ENCODE measurements at places on chromosomes 5 and 9.

- no peak for DNase-seq
Measured at GRCh38 chr5:14756478-14756877, 92.0 kb downstream of the OTULIN start.

DNA sequence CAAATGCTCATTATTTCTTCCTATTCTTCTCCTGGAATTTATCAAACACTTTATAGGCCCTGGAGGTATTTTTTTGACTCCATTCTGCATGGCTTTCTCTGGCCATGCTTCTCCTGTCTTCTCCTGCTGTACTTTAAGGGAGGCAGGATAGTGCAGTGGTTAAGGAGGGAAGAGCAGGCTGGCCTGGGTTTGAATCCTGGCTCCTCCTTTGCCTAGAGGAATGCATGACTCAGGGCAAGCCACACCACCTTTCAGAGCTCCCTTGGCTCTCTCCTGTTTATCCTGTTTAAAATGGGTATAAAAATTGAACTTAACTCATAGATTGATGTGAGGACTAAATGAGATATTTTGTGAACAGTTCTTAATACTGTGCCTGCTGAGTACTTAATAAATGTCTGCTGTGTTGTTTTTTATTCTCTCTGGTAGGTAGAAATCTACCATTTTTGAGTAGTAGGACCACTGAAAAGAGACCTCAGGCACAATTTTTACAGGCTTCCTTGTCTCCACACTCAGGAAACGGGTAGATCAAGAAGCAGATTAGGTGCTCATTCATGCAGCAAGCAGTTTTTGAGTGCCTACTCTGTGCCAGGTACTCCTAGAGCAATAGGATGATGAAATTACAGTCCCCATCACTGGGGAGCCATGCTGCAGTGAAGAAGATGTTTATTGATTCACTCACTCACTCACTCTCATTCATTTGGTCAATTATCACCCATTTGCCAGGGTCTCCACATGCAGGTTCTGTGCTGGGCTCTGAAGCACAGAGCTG is 32.7 kb upstream of the ARAP3 start:
- no peak for DNase-seq

DNA sequence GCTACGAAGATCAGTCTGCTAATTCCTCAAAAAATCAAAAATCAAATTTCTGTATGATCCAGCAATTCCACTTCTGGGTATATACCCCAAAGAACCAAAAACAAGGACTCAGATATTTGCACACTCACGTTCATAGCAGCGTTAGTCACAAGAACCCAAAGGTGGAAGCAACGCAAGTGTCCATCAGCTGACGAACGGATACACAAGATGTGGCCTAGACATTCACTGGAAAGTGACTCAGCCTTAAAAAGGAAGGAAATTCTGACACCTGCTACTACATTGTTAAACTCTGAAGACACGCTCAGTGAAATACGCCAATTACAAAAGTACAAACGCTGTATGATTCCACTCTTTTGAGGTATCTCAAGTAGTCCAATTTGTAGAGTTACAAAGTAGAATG is 93.3 kb downstream of the OTULIN start:
- no peak for DNase-seq

- DNase-seq = no peak
Measured at GRCh38 chr9:2015581-2016407, 647 bp downstream of the SMARCA2 start.

- no peak for DNase-seq
Measured at GRCh38 chr5:135710045-135710675, 124.3 kb upstream of the SLC25A48 start.

DNA sequence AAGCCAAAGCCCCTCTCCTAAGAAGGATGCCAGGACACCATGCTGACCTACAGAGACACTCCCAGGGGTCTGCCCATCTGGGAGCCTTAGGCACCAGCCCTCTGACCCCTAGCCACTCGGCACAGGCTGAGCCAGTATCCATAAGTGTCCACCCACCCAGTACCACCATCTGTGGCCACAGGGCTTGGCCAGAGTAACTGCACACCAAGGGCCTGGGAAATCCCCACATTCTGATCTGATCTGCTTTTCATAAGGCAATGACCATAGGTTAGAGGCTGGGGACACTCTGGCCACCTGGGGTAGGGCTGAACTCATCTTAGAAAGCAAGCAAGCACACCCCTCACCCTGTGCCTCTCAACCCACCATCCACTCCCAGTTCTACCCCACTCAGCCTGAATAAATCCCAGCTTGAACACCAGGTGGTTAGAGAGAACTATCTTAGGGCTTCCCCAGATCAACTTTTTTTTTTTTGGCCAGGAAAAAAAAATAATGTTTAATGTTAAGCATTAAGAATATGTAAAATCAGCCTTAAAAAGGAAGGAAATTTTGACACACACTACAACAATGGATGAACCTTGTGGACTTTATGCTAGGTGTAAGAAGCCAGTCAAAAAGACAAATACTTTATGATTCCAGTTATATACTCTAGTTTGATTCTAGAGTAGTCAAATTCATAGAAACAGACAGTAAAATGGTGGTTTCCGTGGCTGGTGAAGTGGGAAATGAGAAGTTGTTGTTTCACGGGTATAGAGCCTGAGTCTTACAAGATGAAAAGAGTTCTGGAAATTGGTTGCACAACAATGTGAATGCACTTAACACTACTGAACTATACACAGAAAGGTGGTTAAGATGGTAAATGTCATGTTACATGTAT is 6.2 kb downstream of the GNPDA1 start:
- DNase-seq = no peak

DNA sequence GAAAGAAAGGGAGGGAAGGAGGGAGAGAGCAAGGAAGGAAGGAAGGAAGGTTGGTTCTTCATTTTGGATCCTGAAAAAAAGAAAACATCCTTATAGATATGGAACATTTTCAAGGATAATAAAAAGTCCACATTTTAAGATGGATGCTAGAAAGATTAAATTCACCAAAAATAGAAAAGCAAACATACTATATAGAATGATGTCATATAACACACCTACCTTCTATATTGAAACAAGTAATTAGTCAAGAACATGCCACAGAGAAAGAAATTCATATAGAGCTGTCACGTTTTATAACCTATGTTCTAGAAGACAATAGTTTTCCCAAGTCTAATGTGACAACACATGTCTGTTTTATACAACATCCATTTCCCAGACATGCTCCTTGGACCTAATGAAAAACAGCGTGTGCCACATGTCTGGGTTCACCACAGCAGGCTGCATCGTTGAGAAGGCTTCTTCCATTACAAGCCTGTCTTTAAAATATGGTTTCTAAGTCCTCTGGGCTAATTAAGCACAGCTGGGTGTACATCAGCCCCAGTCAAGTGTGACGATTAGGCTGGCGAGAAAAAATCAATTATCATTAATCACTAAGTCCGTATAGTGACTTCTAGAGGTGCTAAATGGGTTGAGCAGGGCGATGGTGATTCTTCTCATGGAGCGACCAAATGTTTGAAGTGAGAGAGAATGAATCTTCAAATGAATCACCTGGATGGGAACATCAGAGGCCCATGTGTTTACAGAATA is 301.8 kb downstream of the TLE1 start:
- DNase-seq = no peak

DNA sequence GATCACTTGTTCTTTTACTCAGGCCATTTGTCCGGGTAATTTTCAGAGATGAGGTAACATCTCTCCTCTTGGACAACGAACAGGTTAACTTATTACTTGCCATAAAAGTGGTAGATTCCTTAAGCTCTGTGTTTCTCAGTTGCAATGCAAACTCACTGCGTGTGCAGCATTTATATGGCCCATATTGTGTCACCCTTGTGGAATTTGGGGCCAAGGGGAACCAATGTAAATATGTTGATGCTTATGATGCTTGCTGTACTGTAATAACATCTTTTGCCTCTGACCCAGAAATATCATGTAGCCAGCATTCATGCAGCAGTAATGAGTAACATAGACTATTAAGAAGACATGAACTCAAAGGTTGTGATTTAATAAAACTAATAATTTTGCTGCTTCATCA is 175.8 kb downstream of the ADAMTS6 start:
- DNase-seq = no peak

DNA sequence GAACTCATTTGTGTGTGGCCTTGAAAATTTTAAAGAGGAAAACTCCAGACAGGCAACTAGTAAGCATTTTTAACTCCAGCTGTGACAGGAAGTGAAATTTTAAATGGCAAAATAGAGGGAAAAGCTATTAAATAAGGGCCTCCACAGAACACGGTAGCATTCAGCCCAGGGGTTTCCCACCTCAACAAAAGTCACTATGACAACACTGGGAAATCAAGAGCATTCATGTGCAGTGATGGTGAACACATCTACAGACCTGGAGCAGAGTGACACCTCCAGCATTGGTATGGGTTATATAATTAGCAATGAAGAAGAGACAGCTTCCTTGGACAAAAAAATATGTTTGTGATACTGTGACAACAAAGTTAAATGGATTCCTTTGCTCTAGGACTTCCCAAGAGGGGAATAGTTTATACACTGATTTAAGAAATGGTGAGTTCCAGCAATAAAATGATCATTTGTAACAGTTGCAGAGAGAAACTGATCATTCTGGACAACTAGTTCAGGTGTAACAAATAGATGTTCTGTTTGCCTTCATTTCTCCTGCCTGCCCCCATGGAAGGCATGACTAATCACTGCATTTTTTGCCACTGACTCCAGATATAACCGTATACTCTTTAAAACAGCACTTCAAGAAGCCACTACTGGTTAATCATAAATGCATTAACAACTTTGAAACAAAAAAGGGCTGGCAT is 93.3 kb upstream of the SLC44A1 start:
- no peak for DNase-seq

DNA sequence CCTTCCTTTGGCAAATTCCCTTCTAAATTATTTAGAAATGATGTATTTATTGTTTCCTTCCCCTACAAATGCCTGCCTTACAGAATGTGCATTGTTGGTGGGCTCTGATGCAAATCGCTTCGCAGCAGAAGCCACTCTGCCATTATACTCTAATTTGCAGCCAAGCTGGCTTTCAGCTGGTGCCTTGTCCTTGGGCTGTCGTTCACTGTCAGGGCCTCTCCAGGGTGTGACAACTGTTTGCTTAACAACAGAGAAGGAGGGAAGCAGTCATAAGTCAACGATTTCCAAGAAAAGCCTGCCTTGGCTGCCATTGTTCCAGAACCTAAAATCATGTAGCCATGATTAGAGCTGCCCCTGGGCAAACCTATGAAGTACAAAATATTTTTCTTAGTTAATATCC is 260.1 kb upstream of the RGMB start:
- DNase-seq = no peak

- DNase-seq = no peak
Measured at GRCh38 chr5:80615266-80615914, 39.1 kb upstream of the MSH3 start.

DNA sequence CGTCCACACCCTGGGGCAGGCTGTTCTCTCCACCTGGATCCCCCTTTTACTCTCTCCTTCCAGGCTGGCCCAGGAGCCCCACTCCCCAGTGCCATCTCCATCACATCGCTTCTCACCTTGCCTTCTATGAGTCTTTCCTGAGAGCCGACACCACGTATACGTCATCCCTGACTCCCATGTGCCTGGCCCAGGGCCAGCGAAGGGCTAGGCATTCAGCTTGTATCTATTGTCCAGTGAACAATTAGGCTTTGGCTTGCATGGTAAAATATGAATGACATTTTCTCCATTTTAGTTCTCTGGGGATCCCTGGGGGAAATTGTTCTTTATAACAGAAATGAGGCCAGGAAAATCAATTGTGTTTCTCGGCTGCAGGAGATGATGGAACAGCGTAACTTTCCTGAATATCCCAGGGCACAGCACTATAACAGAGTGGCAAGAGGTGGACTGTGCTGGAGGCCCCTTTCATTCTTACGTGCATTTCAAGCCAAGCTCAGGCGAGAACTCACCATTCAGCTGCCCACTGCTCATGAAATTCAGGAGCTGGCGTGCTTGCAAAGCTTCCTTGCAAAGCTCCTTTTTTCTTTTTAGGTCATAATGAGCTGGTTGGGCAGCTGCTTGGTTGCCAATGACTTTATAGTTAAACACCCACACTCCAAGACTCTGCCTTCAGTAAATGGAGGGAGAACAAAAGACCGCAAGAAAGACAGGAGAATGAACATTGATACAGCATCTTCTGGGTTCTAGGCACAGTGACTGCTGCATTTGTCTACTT is 37.7 kb downstream of the NSG2 start:
- no peak for DNase-seq

DNA sequence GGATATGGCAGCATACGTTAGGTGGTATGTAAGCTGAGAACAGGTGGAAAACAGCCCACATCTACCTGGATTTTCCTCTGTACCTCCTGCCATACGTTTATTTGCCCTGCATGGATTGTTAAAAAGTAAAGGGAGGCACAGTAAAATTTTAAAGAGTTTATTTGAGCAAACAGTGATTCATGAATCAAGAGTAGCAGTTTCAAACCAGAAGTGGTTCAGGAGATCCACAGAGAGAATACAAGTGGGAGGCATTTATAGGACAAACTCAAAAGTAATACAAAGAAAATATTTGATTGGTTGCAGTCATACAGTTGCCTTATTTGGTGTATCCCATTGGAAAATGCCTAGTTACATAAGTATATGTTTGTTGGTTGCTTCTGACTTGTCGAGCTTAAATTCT is 117.6 kb downstream of the FAM170A start:
- no peak for DNase-seq

- DNase-seq = no peak
Measured at GRCh38 chr5:157750320-157750719, 6.8 kb downstream of the LSM11 start.

GRCh38 chr9:134287591-134288491 is 38.4 kb upstream of the RXRA start:
- DNase-seq = no peak

GRCh38 chr9:91395106-91395552 is 28.5 kb downstream of the NFIL3 start:
- DNase-seq = no peak

- no peak for DNase-seq
Measured at GRCh38 chr5:163508753-163509152, 3.3 kb downstream of the MAT2B start.

DNA sequence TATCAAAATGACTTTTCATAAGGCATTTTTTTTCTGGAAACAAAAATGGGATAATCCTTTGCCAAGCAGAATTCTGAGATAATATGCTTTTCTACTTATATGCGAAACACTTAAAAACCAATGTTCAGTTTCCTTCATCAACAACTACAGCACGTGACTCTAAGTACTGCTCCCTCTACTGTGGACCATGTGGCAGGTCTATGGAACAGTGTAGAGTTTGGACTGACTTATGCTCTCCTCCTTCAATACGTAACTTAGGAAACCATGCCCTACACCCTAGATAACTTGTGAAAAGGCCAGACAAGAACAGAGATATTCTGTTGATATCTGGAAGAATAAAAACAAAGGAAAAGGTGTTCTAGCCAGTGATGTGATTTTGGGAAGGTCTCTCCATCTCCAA is 111.3 kb upstream of the GNA14 start:
- no peak for DNase-seq
